Activated naive CD8-positive, alpha-beta T cell treated with anti-CD3 and anti-CD28 coated beads, Interleukin-2, amount 50 U/mL, for 24 hours (primary cell): ENCODE measurements at places on chromosomes 1 and 21.

DNA sequence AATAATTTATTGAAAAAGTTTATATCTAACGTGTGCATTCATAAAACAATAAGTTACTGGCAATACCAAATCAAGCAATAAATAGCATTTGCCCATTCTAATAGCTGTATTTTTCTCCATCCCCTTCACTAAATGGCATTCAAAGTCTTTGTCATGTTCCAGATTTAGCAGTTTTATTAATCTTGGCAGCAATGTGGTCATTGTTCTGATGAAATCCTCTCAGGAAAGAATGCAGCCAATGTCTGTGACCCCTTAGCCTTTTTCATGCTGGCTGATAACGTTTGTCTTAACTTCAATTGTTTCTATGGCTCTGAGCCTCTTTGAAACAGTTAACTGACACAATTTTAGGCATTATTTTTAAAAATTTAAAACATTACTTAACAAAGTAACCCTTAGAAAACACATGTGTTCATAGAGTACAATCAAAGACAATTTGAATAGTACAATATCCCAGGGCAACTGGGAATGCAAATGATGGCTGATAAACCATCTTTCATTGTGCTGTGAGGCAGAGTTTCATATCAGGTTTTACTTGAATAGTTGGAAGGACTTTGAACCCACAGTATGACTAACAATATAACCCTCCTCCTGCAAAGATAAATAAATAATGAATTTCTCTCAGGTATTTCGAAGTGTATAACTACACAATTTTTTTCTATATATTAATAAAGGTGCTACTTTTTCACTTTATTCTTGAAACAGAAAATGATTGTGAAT lies 217.5 kb downstream of the LRRIQ3 start:
- H3K4me3 ChIP-seq: no peak overlapping the region
- no peaks in the 10 kb centered on the region for H3K36me3 ChIP-seq
- no peak for DNase-seq
- no peaks in the 10 kb centered on the region for H3K27me3 ChIP-seq
- no peak overlapping the region for H3K27ac ChIP-seq

DNA sequence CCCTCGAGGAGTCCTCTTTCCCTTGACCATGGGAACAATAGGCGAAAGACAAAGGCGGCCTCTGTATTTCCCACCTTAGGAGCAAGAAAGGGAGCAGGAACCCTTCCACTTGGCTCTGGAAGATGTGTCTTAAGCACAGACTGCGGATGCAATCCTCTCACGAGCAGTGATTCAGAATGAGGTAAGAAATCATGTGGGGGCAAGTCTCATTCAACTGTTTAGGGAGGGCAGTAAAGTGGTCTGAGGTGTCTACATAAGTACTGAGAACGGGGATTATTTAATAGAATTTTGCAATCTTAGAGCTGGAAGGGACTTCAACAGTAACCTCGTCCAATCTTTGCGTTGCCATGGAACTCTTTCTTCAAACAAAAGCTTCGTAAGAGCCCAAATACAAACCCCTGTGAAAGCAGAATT lies 1.6 kb upstream of the DYRK3 start:
- H3K4me1 ChIP-seq: peaks cover 31% of the 10 kb centered on the region
- DNase-seq: no peak
- peaks cover 20% of the 10 kb centered on the region for H3K27me3 ChIP-seq

DNA sequence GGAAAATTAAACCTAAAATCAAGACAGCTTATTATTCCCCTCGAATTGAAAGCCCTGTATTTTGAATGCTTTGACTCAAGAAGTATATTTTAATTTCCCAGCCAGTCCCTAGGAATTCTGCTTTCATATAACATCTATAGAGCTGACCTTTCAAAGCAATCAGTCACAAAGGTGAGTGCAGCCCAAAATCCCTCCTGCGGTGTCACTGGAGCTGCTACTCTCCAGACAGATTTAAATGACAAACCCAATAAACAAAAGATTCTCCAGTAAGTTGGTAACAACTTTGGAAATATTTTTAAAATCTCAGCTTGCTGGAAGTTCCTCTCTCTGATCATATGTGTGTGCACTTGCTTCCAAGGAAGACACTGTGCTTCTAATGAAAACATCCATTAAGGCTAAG lies 14.7 kb downstream of the PLPP3 start:
- no peaks in the 10 kb centered on the region for H3K36me3 ChIP-seq
- H3K27ac ChIP-seq: no peak overlapping the region

DNA sequence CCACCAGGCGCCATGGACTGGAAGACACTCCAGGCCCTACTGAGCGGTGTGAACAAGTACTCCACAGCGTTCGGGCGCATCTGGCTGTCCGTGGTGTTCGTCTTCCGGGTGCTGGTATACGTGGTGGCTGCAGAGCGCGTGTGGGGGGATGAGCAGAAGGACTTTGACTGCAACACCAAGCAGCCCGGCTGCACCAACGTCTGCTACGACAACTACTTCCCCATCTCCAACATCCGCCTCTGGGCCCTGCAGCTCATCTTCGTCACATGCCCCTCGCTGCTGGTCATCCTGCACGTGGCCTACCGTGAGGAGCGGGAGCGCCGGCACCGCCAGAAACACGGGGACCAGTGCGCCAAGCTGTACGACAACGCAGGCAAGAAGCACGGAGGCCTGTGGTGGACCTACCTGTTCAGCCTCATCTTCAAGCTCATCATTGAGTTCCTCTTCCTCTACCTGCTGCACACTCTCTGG lies 3.8 kb downstream of the GJB3 start:
- no peak overlapping the region for H3K27ac ChIP-seq
- H3K27me3 ChIP-seq: peaks cover 37% of the 10 kb centered on the region
- H3K4me3 ChIP-seq: no peak overlapping the region
- no peaks in the 10 kb centered on the region for H3K36me3 ChIP-seq
- peaks cover 2% of the 10 kb centered on the region for H3K4me1 ChIP-seq

DNA sequence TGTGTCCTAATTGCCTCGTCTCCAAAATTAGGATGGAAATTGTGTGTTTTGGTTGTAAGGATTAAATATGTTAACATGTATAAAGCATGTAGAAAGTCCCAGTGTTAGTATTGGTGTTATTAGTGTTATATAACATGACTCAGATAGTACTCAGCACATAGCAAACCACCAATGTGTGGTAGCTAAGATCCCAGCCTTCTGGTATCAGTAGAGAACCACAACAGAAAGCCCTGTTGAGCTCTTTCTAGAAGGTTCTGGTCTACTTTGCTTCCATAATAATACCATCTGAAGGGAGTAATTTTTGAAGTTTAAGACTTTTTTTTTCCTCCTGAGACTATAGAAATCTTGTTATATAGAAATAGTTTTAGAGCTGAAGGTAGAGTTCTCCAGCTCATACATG lies 259.3 kb upstream of the SGIP1 start:
- H3K27ac ChIP-seq: peak overlapping the region; percentile 34
- no peak for DNase-seq
- peaks cover 87% of the 10 kb centered on the region for H3K4me1 ChIP-seq
- H3K4me3 ChIP-seq: no peak overlapping the region
- no peaks in the 10 kb centered on the region for H3K36me3 ChIP-seq
- H3K27me3 ChIP-seq: no peaks in the 10 kb centered on the region

GRCh38 chr1:207045453-207045852 lies 5.6 kb downstream of the YOD1 start:
- no peak overlapping the region for H3K27ac ChIP-seq
- peaks cover 72% of the 10 kb centered on the region for H3K4me1 ChIP-seq
- DNase-seq: no peak
- no peak overlapping the region for H3K4me3 ChIP-seq
- peaks cover 45% of the 10 kb centered on the region for H3K36me3 ChIP-seq

DNA sequence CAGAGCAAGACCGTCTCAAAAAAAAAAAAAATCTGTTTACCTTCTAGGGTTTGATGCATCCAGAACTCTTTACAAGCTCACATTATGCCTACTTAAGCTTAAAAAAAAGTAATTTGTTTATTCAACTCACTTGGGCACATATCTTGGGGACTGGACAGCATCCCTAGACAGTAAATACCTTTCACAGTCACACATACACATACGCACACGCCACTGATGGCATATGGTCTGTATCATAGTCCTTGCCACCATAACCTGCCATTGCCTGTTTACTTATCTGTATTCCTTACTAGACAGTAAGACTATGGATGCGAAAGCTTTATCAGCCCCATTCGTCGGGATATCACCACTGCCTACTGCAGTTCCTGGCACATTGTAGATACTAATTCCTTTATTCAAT lies 446.3 kb upstream of the RGS18 start:
- no peaks in the 10 kb centered on the region for H3K36me3 ChIP-seq
- no peaks in the 10 kb centered on the region for H3K4me1 ChIP-seq
- H3K27me3 ChIP-seq: no peaks in the 10 kb centered on the region
- no peak overlapping the region for H3K27ac ChIP-seq
- DNase-seq: no peak
